Calu3 (cell line): ENCODE measurements at places on chromosomes 4 and X.
A peak's percentile ranks its signal among the peaks of the same experiment; 100 is the strongest.

- no peak for DNase-seq
These were observed 128.0 kb upstream of the VEGFC start for GRCh38 chr4:176920694-176921093.

DNA sequence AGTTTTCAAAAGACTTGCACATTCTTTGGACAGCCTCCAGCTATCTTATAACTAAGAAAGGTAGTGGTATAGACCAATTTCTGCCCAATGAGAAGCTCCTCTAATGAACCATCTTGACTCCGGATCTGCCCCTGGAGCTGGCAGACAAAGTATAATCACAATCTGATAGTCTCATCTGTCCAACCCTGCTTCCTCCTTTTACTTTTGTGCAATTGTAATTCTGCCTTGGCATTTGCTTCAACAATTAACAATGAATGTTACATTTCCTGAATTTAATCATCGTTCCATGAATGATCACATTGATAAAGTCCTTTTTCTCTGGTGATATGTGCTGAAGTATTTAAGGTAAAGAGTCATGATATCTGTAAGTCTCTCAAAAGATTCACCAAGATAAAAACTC lies 27.8 kb downstream of the FRYL start:
- no peak for DNase-seq

- DNase-seq = no peak
These were observed 33.6 kb upstream of the HEPH start for GRCh38 chrX:66130469-66130868.

DNA sequence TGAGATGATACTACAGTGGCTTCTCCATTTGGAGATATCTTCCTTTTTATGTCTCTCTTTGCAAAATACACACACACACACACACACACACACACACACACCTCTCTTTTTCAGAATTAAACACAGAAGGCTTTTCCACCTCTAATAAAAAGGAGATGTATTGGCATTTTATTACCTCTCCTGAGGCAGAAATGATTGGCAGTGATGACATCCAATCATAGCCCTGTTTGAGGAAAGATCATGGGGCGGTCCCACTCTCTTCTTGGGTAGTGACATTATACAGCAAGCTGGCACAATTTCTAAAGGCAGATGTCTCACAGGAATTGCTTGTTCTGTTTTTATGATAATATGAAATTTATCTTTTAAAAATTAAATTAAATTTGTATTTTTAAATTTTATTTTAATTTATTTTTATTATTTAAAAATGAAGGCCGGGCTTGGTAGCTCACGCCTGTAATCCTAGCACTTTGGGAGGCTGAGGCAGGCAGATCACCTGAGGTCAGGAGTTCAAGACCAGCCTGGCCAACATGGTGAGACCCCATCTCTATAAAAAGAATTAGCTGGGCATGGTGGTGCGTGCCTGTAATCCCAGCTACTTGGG lies 15.6 kb downstream of the CHRNA9 start:
- DNase-seq = no peak

- no peak for DNase-seq
These were observed 91.6 kb downstream of the AR start for GRCh38 chrX:67635424-67635823.

DNA sequence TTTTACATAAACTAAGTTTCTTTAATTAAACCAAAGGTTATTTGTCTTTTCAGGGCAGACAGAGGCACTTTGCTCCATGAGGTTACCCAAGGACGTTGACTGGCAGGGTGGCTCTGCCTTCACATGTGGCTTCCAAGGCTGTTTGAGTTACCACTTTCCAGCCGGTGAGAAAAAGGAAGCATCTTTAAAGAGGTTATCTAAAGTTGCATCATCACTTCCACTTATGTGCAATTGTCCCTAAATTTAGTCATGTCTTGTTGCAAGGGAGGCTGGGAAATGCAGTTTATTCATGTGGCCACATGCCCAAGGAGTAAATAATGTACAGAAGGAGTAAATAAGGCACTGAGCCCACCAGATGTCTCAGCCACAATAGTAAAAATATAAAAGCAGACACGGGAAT lies 29.0 kb upstream of the RAP1GDS1 start:
- DNase-seq = no peak

- DNase-seq = no peak
These were observed 30.8 kb downstream of the GPC4 start for GRCh38 chrX:133384454-133384853.

DNA sequence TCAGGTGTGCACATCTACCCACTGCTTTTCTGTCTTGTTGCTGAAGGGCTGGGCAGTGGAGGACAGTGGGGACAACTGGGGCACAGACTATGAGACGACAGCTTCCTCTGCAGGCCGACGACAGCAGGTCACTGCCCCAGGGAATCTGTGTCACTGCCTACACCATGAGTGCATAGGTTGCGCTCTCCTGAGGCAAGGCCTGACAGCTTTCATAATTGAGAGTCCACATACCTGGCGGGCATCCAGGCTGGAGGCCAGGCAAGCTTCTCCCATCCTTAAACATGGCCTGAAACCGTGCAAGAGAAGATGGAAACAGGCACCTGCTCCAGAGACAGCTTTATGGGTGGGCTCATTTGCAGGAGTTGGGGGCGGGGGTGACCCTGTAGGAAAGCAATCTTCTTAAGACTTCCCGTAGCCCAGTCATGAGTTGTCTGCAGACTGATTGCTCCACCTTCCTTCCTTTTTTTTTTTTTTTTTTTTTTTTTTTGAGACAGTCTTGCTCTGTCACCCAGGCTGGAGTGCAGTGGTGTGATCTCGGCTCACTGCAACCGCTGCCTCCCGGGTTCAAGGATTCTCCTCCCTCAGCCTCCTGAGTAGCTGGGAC lies 2.9 kb downstream of the ANOS1 start:
- DNase-seq = no peak

DNA sequence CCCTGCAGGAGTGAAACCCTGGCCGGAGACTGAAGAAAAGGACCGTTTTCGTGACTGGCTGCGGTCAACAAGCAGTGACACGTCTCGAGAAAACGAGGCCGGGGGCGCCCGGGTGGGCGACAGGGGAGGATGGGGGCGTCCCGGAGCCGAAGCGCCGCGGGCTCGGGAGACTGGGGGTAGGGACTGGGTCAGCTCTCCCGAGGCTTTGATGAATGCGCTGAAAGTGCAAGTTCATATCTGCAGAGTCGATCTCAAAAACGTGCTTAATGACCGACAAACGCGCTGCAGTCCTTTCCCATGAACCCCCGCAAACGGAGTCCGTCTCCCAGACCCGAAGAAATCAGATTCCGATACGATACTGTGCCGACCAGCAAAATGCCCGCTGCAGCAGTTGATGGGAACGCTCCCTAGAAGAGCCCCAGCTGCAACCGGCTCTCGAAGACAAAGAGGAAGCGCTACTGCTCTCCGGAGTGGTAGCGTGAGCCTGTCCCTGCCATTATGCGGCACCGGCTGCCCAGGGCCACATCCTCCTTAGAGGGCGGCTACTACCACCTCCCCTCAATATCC lies 806 bp upstream of the CD99L2 start:
- peak; percentile 7 for DNase-seq

- DNase-seq = no peak
These were observed 56.8 kb upstream of the PLS3 start for GRCh38 chrX:115504167-115504566.

DNA sequence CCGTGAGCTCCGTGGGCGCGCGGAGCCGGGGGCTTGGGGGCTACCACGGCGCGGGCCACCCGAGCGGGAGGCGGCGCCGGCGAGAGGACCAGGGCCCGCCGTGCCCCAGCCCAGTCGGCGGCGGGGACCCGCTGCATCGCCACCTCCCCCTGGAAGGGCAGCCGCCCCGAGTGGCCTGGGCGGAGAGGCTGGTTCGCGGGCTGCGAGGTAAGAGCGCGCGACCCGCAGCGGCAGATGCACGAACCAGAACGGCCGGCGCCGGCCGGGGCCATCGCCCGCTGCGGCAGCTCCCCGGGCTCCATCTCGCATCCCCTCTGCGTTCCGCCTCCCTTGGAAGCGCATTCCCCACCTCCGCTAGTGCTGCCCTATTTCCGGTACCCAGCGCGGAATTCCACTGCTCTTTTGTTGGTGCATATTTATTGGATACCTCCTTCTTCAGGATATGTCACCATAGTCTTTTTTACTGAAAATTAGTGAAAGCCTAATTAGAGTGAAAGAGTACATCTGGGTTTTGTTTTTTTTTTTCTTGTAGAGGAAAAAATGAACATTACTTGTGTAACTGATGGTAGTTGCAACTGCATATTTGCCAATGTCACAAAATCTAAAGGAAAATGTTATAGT lies 797 bp downstream of the PKD2 start:
- DNase-seq = peak; percentile 27

DNA sequence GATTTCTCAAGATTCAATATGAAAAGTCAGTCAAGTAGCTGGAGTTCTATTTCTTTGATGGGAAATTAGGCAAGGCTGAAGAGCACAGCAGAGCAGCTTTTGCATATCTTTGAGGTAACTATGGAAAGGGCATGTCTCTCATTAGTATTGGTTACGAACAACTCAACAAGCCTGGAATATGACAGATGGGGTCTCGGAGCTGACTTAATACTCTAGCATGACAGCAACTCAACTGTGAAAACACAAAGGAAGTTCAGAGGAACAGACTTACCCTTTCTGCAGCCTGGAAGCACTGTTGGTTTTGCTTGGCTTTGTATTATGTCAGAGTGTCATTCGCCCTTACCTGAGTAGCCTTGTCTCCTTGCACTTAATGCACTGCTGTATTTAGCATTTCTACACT lies 79.9 kb upstream of the AADAT start:
- no peak for DNase-seq

- DNase-seq = no peak
These were observed 13.5 kb downstream of the MYOZ2 start for GRCh38 chr4:119149110-119149509.

DNA sequence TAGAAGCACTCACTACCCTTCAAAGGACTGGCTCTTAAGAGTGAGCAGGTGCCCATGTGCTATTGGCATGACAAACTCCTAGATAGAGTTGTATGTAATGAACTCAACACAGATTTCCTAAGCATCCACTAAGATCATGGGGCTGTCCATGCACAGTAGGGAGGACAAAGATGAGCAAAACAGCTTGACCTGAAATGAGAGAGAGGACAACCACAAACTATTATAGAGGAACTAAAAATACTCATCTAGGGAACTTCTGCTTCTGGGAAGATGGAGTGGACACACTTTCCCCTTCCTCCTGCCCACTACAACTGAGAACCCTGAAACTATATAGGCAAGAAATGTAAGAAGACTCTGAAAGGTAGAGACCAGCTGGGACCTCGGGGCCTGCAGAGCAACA lies 20.8 kb upstream of the TMEM128 start:
- DNase-seq = no peak

- no peak for DNase-seq
These were observed 927.5 kb upstream of the INTU start for GRCh38 chr4:126705266-126705665.

DNA sequence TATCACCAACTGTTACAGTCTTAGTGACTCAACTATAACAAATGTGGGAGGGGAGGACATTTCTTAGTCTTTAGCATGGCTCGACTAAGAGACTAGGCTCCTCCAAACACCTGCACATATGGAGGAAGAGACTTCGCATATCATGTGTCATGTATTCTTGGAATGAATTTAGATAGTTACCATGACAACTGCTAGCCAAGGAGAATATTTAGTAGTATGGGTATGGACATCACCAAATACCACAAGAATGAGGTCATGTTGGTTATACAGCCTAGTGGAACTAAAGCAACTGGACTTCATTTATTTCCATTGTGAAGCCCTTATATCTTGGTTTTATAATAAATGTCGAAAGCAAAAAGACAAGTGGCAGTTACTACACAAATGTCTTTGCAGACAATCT lies 512.3 kb downstream of the CFAP47 start:
- DNase-seq = no peak

GRCh38 chr4:8247047-8247930 lies 22.3 kb upstream of the HTRA3 start:
- DNase-seq = no peak

- no peak for DNase-seq
These were observed 113.3 kb downstream of the TRAPPC11 start for GRCh38 chr4:183772361-183772760.

DNA sequence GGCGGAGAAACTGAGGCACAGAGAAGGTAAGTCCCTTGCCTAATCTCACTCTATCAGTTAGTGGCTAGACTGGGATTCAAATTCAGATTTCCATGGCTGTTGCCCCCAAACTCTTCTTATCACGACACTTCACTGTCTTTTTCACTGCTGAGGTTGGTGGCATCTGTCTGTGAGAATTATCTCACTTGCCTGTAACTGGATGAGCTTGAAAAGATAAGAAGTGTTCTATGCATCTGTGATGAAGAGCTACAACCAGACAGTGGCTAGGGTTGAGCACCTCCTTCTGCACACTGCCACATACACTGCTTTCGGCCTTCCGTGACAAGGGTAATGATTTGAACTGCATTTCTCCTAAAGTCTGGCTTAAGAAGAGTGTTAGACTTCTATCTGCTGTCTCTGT lies 107.9 kb upstream of the TEX13D start:
- DNase-seq = no peak

- no peak for DNase-seq
These were observed 61.8 kb downstream of the ELF2 start for GRCh38 chr4:139115226-139115625.

DNA sequence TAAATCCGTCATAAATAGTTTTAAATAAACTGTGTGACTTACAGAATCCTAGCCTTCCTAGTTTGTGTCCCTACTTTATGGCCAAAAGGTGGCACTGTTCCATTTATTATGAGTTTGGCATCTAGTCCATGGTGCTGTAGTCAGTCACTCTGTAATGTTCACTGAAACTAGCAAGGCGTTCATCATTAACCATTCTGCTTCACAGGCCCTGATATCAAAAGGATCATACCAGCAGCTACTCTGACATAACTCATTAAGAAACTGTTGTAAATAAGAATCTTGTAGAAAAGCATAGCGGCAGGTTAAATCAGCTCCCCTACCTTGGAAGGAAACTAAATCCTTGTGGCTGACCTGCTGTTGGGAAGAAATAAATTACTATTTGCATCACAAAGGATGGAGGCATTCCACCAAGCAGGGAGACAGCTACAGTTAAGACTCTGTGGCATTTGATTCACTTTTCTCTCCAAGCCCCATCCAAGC lies 919.6 kb upstream of the DIAPH2 start:
- peak; percentile 1 for DNase-seq

- no peak for DNase-seq
These were observed 33.8 kb upstream of the LRBA start for GRCh38 chr4:151048913-151049312.

DNA sequence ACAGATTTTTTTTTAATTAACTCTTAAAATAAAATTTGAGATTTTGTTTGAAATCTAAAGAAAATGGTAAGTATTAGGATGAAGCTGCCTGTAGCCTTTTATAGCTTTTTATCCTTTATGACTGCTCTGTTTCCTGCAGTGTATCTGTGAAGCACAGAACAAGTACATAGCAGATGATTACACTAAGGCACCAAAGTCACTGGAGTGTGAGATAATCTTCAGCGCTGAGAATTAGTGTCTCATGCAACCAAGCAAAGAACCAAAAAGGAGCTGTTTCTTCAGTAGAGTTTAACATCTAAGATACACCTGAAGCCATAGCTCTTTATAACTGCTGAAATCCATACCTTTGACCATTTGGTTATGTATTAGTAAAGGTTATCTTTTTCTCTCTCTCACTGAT lies 1989.8 kb upstream of the PCDH10 start:
- DNase-seq = no peak
